Effector CD8-positive, alpha-beta T cell (primary cell): ENCODE measurements at places on chromosomes 12 and 14.

DNA sequence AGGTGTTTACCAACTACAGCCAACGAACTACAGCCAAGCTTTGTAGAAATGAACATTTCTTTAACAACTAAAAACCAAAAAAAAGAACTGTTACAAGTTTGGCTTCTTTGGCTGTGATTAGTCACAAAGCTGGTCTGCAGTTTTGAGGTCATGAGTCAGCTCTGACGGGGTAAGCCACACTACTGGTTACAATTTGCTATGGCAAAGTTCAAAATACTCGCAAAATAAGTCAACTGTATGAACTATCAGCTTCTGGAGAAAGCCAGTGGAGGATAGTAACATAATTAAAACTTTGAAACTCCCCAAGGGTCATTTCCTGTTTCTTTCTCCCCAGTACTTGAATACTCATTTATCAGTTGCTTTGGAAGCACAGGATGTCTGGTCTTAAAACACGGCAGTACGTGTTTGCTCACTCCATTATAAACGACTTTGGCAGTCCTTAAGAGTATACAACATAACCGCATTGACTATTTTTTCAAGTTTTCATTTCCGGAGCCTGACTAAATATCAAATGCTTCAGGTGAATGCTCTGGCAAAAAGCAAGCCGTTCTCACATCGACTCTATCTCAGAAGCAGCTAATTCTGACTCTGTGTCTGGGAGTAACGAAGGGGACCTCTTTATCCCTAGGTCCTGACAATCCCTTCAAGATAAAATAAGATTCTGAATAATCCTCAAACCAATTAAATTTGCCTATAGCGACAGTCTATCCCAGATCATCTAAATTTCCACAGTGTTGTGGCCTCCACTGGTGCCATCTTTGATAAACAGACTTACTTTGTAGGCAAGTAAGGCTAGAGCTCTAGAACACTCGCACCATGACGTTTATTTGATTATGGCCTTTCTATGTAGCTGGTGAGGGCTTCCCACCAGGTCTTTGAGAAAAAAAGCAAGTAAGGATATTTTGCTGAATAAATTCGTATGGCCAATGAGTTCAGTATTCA lies 10.6 kb downstream of the PHLDA1 start:
- DNase-seq = no peak

GRCh38 chr14:21669284-21669683 lies 4.3 kb downstream of the OR4E1 start:
- no peak for DNase-seq

DNA sequence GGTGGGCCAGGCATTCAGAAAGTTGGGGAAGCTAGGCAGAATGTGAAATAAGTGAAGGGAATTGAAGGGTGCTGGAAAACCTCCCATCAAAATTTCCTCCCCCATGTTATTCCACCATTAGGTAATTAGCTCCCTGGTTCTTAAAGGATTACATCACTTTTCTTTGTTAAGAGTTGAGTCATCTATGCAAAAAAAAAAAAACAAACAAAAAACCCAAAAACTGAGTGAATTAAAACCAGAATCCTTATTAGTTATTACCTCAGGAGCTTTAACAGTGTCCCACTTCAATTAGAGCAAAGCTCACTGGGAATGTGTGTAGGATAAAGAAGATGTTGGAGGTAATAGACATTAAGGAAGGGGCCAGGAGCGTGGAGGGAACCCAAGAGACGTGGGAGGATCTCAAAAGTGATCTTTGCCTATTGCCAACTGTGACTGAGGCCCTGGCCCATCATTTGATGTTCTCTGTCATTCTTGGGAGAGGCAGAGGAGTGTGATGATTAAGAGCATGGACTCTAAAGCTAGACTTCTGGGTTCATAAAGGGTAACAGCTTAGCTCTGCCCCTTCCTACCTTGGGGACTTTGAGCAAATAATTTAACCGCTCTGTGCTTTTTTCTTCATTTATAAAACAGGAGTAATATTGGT lies 364.7 kb downstream of the APAF1 start:
- no peak for DNase-seq

DNA sequence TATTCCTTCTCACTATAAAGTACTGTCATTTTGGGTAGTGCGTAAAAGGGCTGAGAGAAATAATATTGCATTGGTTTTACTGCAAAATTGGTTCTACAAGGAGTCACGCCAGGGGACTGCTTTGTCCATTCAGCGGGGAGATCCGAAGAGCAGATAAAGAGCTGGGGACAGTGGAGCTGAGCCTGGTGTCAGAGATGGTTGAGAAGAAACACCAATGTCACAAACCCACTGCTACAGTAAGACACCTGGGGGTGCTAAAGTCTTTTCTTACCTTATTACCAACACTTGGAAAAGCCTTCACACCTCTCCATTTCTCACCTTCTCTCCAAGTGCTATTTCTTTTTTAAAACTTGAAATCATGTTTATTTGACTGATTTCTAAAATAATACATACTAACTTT lies 14.1 kb downstream of the IL31 start:
- no peak for DNase-seq

- no peak for DNase-seq
These were observed 34.5 kb upstream of the ARID2 start for GRCh38 chr12:45695035-45695434.

GRCh38 chr14:31835049-31835448 lies 242.1 kb upstream of the ARHGAP5 start:
- DNase-seq = no peak

GRCh38 chr12:48336564-48336963 lies 14.2 kb downstream of the ZNF641 start:
- no peak for DNase-seq

DNA sequence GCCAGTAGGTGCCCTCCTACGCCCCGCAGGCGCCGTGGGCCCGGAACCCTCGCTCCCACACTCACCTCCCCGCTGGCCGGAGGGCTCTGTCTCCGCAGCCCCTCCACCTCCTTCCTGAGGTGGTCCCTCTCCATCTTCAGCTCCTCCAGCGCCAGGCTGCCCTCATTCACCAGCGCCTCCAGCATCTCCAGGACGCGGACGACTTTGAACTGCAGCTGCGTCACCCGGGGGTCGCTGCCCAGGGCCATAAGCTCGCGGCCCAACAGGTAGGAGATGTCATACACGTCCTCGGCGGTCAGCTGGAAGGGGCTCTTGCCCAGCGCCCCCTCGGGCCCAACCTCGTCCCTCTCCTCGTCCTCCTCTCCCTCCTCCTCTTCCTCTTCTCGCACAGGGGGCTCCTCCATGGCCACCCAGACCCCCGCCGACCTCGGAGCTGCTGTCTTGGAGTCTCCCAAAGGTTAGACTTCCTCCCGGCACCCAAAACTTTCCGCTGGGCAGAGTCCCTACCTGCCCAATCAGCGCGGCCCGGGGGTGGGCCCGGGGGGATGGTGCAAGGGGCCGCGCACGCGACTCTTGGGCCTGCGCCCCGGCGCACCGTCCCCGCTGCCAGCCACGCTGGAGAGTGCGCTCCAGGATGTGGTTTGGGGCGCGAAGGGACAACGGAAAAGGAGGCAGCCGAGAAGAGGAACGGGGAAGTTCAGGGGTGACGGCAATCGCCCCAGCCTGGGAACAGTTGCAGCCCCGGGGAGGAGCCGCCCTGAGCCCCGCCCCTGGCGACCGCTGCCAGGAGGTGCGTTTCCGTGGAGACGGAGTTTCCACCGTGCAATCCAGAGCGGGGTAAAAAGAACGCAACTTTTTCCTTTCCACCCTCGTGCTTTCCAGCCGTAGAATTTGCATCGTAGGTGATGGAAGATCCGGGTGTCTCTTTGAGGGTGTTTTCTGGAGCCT lies at the start of gene RILPL2:
TSS of gene RILPL2 (minus strand) at position 668 of the 948 bp plus-strand sequence. CDS start at position 404, 264 bp downstream.
- DNase-seq = peak; percentile 79

GRCh38 chr12:3668479-3669165 lies 84.3 kb downstream of the CRACR2A start:
- no peak for DNase-seq

- DNase-seq = no peak
These were observed 822 bp upstream of the POU6F1 start for GRCh38 chr12:51218607-51219161.

DNA sequence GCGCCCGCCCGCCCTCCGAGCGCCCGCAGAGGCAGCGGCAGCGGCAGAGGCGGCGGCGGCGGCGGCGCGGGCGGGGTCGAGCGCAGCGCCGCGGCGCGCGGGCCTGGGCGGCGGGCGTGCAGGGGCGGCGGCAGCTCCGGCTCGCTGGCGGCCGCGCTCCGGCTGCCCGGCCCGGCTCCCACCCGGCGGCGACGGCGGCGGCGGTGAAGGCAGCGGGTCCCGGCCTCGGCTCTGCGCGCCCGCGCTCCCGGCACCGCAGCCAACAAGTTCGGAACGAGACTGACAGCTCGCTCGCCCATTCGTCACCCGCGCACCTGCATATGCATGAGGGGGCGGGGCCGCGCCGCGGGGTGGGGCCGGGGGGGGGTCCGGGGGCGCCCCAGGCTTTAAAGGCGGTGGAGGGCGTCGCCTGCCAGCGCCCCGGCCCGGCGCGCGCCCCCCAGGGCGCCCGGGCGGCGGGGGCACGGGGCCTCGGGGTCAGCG lies at the start of gene JAG2:
TSS of gene JAG2 (minus strand) at position 281 of the 483 bp plus-strand sequence. CDS start 356 bp downstream, outside the sequence.
- peak; percentile 36 for DNase-seq

DNA sequence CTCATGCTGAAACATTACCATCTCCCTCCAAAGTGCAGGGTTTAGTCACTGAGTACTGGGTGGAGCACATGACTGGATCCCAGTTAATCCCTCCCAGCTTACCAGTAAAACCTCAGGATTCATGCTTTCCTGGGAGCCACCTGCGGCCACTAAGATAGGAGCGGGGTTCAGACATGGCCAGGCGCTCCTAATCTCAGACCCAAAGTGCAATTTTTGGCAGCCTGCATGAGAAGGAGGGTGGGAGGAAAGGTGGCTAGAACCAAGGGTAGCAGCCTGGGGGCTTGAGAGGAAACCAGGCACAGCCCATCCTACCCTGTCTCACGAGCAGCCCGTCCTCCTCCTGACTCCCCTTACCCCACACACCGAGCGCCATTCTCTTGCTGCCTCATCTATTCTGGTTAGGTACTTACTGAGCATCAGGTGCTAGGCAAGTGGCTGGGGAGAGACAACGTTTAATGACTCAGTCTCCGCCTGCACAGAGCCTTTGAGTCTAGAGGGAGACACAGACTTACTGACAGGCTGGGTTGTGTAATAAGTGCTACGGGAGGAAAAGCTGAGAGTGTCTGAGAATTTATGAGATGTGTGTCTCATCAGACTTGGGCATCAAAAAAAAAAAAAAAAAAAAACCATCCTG lies 9.9 kb downstream of the GPRC5A start:
- DNase-seq = no peak

GRCh38 chr12:18158774-18159557 lies 69.0 kb upstream of the RERGL start:
- DNase-seq = no peak

GRCh38 chr12:19946550-19946949 lies 421.8 kb upstream of the PDE3A start:
- no peak for DNase-seq

DNA sequence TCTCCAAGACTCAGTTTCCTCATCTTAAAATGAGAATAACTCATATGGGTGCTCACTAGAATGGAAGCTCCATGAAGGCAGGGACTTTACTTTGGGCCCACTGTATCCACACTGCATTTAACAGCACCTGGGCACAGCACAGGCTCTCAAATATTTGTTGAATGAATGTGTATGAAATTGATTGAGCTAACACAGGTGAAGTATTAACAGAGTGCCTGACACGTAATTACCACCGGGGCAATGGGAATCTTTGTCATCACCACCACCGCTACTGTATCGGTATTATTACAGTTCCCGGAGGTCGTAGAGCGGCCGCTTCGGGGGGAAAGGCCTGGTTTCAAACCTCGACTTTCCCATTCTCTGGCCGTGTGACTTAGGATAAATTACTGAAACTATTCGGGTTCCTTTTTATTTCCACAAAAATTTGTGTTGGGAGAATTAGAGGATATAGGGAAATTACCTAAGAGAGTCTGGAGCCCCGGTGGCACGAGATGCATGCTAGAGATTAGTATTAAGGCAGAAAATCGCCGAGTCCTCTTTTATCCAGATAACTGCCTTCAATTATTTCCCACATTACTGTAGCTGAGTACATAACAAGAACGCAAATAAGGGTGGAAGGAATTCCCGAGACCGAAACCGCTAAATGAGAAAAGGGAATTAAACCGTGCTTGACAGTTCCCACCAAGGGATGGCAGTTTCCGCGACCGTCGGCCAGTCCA lies 1.0 kb upstream of the RIC8B start:
- DNase-seq = no peak

GRCh38 chr14:64409126-64409920 lies 21.2 kb downstream of the MTHFD1 start:
- DNase-seq = no peak

- DNase-seq = no peak
These were observed 175.0 kb upstream of the SYT10 start for GRCh38 chr12:33614630-33615029.

GRCh38 chr14:74649673-74650072 lies 37.6 kb upstream of the LTBP2 start:
- DNase-seq = no peak

GRCh38 chr14:59251811-59252771 lies 63.6 kb downstream of the DAAM1 start:
- DNase-seq = no peak

GRCh38 chr14:72892103-72892878 lies 1.6 kb downstream of the DPF3 start:
- DNase-seq = no peak

DNA sequence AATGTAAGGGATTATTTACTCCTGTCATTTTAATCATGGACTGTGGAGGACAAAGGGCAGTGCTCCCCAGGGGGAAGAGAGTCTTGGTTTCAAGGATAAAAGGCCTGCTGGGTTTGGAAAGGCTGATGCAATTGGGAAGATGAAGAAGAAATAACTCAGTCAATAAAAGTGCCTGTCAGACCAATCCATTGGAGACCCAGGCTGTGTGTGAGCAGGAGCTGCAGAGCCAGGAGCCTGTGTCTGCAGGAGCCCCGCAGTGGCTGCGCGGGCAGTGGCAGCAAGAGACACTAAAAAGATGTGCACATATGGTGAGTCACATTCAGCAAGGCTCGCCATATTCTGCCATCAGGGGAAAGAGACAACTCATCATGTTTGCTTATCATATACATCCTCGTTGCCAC lies 90.4 kb downstream of the CRACR2A start:
- no peak for DNase-seq

GRCh38 chr14:77238356-77238755 lies 32.6 kb downstream of the NGB start:
- no peak for DNase-seq

- DNase-seq = no peak
These were observed 2.8 kb downstream of the FBXO21 start for GRCh38 chr12:117187421-117187820.

- DNase-seq = no peak
These were observed 18.9 kb downstream of the DEGS2 start for GRCh38 chr14:100140452-100141078.

GRCh38 chr12:7096979-7097378 lies 4.7 kb upstream of the C1R start:
- DNase-seq = no peak

DNA sequence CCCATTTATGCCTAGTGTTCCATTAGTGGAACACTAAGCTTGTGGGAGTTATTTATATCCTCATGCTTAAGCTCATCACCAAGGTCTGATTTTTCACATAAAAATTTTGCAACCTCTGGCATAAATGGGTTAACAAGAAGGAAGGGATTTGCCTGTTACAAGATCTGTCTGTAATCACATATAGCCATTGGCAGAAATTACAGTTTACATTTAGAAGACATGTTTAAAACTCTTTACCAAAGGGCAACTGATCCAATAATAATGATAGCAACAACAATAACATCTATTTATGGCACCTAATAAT lies 422.9 kb downstream of the ZFP36L1 start:
- no peak for DNase-seq

GRCh38 chr12:109531411-109531810 lies 41.9 kb downstream of the MMAB start:
- no peak for DNase-seq
